NCI-H2081 treated with DMSO at 0.1 percent for 48 hours (cell line): ENCODE measurements at places on chromosomes 7 and 10.

DNA sequence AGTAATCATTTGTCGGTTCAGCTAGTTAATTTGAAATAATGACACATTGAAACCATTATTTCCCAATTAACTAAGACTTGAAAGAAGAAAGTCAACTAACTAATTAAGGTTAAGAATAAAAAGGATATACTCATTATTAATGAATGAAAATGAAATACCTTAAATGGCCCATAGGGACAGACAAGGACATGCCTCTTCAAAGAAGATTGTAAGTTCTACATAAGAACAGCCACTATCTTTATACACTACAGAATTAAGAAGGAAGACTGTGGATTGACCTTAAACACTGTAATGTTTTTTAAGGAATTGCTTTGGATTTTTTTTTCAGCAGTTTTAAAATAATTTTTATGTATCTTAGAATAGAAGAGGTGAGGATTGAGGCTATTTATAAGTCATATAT lies 60.7 kb downstream of the CSTF2T start:
- DNase-seq: no peak

DNA sequence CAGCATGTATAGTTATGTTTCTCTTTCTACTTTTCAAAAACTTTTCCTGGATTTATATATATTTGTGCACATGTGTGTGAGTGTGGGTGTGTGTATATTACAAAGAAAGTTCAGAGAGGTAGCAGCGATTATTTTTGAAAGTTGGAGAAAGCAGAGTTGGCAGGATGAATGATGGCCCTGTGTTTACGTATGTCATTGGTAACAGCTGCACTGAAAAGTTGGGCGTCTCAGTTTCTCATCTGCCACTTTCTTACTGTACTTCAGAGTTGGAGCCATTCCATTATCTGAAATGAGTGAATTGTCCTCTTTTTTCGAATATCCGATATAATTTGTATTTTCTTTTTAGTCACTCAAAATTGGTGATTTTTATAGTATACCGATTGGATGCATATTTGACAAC lies 172.2 kb downstream of the CDK14 start:
- DNase-seq: no peak

GRCh38 chr10:129709627-129710509 lies 242.8 kb downstream of the MGMT start:
- no peak for DNase-seq

DNA sequence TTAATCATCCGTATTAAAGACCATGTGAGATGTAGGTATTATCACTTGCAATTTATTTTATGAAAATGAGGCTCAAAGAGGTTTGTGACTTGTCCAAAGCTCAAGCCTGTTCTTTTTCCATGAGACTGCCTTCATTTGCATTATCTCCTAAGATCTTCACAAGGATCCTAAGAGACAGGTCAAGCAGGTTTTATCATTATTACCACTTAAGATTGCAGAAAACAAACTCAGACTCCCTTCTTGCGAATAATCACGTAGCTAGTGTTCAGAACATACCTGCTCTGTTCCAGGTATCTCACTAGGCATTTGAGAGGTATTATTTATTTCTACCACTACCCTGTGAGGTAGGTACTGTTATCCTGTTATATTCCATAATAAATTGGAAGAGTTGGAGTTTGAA lies 64.8 kb downstream of the ZNRF2 start:
- no peak for DNase-seq

- DNase-seq: no peak
Observed at GRCh38 chr7:139924461-139924860, 95.4 kb downstream of the TBXAS1 start.

GRCh38 chr10:92734301-92734700 lies 44.5 kb downstream of the HHEX start:
- DNase-seq: no peak

- DNase-seq: no peak
Observed at GRCh38 chr10:93080350-93081046, 6.8 kb downstream of the CYP26A1 start.

- no peak for DNase-seq
Observed at GRCh38 chr10:115665549-115665948, 572.4 kb downstream of the ATRNL1 start.
